ENCODE measurements at places on chromosomes 6 and 20. TPM values are rescaled to one million over a fixed set of nuclear protein-coding genes. Genes with fewer than 3 reads are reported as not detected.
A peak's percentile ranks its signal among the peaks of the same experiment; 100 is the strongest.

MUC22 gene
- 0.21 TPM for total RNA-seq

DDO gene
- 6.6 TPM for total RNA-seq

MUCL3 gene
- not detected for total RNA-seq

CRISP2 gene
- total RNA-seq, result not detected

C6orf141 gene
- total RNA-seq, result 2.3 TPM

DNA sequence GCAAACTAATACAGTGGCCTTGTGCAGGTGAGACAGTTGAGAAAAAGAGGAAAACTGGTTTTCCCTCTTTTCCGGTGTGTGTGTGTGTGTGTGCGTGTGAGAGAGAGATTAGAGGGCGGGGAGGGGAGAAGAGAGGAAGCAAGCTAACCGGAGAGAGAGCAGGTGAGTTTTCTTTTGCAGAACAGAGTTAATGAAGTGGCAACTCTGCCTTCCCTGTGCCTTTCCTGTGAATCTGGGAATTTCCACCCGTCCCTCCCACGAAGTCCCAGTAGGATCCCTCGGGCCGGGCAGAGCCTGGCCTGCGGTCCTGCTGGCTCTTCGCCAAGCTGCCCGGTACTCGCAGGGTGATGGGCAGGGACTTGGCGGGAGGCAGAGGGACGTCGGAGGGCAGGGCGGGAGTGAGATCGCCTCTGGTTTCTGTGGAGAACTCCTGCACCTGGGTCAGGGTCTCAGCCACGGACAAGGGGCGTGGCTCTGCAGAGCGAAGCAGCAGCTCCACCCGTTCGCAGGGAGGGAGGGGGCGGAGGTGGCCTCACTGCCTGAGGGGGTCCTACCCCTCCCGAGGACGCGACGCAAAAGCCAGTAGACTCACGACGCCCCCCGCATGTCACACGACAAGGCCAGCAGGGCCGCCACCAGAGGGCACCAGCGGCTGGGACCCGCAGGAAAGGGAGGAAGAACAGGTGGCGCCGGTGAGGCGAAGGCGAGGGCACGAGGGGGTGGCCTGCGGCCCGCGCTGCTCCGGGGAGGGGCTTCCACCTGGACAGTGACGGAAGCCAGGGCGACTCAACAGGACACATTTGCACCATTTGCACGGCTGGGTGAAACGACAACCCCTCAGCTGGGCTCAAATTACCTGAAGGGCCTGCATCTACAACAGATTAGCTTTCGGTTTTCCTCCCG lies 51.2 kb upstream of the RNF182 start:
- peak; percentile 78 for DNase-seq

DNA sequence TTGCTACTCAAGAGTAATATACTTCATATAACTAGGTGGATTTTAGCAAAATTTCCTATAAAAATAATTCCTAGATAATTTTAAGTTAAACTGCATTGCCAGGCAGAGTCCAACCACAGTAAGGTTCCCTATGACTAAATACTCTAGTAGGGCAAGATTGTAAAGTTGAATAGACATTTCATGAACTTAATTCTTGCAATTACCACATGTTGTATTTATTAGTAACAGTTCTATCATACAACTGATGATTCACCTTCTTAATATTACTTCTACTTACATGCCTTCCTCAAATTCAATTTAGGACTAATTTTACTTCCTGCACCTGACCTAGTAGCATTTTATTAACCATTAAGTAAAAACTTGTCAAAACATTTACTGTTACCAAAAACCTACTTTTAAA lies 266.7 kb upstream of the THEMIS start:
- DNase-seq, result no peak

GRCh38 chr6:100823041-100823440 lies 58.1 kb downstream of the ASCC3 start:
- peak; percentile 32 for DNase-seq

- peak; percentile 45 for DNase-seq
These were observed 78.8 kb upstream of the DEFB112 start for GRCh38 chr6:50128420-50129005.

- DNase-seq, result no peak
These were observed 4.9 kb upstream of the DEK start for GRCh38 chr6:18269253-18269652.

DNA sequence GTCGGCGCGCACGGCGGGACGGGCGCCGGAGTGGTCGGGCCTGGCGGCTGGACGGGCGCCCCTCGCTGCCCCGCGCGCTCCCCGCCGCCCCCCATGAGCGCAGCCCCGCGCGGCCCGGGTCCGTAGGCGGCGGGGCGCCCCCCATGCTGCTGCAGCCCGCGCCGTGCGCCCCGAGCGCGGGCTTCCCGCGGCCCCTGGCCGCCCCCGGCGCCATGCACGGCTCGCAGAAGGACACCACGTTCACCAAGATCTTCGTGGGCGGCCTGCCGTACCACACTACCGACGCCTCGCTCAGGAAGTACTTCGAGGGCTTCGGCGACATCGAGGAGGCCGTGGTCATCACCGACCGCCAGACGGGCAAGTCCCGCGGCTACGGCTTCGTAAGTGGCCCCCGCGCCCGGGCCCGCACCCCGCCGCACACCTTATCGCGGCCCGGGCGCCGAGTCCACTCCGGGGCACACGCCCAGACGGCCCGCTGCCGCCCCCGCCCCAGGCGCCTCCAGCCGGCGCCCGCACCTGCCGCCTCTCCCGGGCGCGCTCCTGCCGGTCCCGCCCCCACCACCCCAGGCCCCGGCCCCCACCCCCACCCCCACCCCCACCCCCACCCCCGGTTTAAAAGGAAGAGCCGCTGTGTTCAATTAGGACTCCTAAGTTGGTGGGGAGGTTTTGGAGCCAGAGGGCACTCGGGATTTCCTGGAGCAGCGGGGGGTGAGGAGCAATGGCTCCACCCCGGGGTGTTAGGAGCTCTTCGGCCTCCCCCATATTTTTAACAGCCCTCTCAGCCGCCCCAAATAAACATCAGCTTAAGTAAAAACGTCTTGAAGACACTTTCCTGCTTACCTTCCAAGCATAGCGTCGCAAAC lies 474 bp downstream of the RBM38 start:
- DNase-seq, result no peak

DNA sequence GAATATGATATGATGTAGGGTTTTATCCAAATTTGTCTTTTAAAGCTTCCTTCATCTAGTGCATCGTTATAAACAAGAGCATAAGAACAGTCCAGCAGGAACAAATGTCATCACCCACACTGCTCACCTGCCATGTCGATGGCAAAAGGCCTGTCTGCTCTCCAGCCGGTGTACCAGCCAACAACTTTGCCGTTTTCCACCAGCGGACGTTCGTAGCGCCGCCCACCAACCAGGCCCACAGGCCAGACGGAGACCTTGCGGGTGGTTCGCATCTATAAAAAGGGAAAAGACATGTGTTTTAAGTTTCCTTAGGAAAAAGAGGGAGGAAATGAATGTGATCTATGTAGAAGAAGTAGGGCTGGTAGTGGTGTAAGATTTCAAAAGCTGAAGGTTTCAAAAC lies 62.9 kb downstream of the B3GAT2 start:
- DNase-seq, result no peak

- no peak for DNase-seq
These were observed 20.7 kb upstream of the RBBP8NL start for GRCh38 chr20:62448038-62448437.

DNA sequence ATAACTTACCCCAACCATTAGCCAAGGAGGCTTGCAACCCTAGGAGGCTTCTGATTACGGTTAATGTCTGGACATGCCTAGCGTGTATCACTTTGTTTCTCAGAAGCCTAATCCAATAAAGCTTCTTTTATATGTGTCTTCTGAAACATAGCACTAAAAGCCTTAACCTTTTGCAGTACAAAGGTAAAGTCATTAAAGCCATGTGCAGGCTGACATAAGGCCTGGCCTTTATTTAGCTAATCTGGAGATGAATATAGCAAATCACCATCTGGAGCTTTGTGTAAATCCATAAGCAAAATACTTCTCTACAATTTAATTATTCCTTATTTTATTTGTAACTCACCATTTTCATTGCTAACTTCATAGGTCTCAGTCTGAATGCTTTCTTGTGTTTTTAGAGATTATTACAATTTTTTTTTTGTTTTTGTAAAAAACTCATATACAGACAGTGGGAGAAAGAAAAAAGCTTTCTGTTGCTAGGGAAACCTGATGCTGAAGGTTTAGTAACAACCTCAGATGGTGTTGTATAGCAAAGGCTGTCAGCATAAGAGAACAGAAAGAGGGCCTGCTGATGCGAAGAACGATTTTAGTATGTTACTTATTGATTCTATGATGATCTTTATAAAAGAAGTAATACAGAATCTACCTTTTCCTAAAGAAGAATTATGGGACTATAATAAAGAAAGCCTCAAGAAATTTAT lies at the start of gene EYS:
Gene EYS, minus strand, starts transcription at position 101 of the 701 bp plus-strand sequence. CDS start 211,816 bp downstream, outside the sequence.
- peak; percentile 0 for DNase-seq

GRCh38 chr20:51002633-51003032 lies 20.3 kb downstream of the KCNG1 start:
- no peak for DNase-seq

- DNase-seq, result no peak
These were observed 317.2 kb upstream of the AGPAT4 start for GRCh38 chr6:161590961-161591627.

GRCh38 chr6:7785243-7786035 lies 59.5 kb downstream of the BMP6 start:
- DNase-seq, result peak; percentile 74

- no peak for DNase-seq
These were observed 102.0 kb upstream of the RUNX2 start for GRCh38 chr6:45226081-45226480.

GRCh38 chr20:38106461-38106860 lies 58.6 kb downstream of the TGM2 start:
- DNase-seq, result no peak

All from tongue (tissue), 3 donors.